ENCODE measurements at places on chromosomes 7 and 10.

DNA sequence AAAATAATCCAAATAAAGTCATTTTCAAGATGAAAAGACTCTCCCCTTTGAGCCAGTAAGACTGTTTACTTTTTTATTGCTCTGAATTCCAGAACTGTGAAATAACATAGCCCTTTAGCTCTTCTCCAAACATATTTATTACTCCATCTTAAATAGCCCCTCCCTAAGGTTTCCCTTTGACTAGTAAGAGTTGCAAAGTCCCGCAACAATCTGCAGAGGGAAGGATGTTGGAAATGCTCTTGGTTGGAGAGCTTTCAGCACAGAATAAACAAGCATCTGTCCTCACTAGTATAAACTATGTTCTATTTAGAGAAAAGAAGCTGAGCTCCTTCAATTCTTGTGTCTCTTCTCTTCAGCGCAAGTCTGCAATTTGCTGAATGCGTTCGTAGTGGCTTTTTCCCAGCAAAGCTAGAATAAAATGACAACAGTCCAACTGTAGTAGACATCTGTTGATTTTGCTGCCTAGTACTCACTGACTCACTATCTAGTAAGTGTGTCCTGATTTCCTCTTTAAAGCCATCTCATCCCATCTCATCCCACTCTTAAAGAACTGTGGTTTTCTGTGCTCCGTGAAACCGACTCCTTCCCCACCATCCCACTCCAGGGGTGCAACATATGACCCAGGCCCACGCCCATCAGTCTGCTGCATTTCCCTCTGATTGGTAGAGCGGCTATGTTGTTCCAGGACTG lies 104.0 kb downstream of the FAM107B start:
- H3K4me3 ChIP-seq, result no peak overlapping the region
- no peaks in the 10 kb centered on the region for H3K4me1 ChIP-seq
- no peaks in the 10 kb centered on the region for H3K36me3 ChIP-seq
- H3K27me3 ChIP-seq, result no peaks in the 10 kb centered on the region

DNA sequence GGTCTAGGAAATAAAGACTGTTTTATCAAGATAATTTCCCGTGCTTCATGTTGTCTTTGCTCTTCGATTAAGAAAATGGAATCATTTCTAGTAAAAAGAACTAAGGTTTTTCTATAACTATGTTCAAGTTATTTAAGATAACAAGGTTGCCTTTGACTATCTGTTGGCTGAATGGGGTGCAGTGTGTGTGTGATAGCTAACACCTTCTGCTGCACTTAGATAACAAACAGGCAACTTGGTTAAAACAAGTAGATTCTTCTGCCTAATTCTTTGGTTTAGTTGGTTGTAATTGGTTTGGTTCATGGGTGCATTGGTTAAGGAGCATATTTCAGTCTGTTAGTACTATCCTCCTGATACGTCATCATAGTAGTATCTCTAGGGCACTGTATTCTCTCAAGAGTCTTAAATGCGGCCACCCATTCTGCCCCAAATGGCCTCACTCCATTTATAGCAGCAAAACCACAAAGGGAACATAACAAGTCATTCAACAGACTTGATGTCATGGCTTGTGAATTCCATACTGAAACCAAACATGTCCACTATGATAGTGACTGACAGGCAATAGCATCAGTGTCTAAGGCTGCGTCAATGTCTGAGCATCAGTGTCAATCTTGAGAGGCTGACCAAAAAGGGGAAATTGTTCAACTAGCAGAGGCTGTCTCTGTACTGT lies 55.7 kb downstream of the CCDC3 start:
- DNase-seq, result no peak
- H3K27me3 ChIP-seq, result no peaks in the 10 kb centered on the region
- no peak overlapping the region for H3K4me3 ChIP-seq
- no peak overlapping the region for H3K27ac ChIP-seq
- H3K36me3 ChIP-seq, result no peaks in the 10 kb centered on the region

DNA sequence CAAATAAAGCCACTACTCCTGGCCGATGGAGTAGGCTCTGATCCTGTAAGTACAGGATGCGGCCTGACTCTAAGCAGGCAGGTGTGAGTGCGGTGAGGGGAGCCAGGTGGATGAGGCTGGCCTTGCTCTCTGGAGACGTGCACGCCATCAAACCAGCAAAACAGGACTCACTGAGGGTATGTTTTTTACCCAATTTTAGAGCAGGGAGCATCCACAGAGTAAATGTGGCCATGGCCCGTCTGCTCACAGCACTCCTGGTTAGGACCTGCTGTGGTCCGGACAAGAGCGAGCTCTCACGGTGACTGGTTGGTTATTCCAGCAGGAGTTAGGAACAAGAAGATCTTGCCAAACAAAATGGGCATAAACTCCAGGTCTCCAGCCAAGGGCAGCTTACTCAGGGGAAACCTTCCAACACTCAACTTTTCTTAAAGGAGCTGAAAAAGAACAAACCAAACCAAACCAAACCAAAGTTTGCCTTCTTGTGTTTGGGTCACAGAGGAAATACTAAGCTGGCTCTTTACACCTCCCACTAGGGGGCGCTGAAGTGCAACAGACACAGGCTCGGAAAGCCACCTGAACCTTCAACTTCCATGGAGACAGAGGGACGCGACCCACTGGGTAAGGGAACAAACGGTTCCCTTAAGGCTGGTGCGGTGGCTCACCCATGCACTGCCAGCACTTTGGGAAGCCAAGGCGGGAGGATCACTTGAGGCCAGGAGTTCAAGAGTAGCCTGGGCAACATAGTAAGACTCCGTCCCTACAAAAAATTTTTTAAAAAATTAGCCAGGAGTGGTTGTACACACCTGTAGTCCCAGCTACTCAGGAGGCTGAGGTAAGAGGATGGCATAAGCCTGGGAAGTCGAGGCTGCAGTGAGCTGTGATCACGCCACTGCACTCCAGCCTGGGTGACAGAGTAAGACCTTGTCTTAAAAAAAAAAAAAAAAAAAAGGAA lies 122.4 kb downstream of the CLEC2L start:
- DNase-seq, result peak; percentile 85
- peaks cover 4% of the 10 kb centered on the region for H3K4me1 ChIP-seq
- H3K27me3 ChIP-seq, result no peaks in the 10 kb centered on the region
- H3K4me3 ChIP-seq, result no peak overlapping the region

DNA sequence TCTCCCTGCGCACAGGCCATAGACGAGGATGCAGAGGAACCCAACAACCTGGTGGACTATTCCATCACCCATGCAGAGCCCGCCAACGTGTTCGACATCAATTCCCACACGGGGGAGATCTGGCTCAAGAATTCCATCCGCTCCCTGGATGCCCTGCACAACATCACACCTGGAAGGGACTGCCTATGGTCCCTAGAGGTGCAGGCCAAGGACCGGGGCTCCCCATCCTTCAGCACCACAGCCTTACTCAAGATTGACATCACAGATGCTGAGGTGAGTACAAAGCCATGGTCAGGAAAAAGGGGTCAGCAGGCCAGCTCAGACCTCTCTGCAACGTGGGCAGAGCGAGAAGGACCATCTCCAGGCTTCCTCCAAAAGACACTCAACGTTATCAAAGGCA lies 12.3 kb downstream of the LRIT2 start:
- H3K4me1 ChIP-seq, result no peaks in the 10 kb centered on the region
- DNase-seq, result no peak
- no peaks in the 10 kb centered on the region for H3K36me3 ChIP-seq
- H3K27ac ChIP-seq, result no peak overlapping the region
- H3K4me3 ChIP-seq, result no peak overlapping the region

DNA sequence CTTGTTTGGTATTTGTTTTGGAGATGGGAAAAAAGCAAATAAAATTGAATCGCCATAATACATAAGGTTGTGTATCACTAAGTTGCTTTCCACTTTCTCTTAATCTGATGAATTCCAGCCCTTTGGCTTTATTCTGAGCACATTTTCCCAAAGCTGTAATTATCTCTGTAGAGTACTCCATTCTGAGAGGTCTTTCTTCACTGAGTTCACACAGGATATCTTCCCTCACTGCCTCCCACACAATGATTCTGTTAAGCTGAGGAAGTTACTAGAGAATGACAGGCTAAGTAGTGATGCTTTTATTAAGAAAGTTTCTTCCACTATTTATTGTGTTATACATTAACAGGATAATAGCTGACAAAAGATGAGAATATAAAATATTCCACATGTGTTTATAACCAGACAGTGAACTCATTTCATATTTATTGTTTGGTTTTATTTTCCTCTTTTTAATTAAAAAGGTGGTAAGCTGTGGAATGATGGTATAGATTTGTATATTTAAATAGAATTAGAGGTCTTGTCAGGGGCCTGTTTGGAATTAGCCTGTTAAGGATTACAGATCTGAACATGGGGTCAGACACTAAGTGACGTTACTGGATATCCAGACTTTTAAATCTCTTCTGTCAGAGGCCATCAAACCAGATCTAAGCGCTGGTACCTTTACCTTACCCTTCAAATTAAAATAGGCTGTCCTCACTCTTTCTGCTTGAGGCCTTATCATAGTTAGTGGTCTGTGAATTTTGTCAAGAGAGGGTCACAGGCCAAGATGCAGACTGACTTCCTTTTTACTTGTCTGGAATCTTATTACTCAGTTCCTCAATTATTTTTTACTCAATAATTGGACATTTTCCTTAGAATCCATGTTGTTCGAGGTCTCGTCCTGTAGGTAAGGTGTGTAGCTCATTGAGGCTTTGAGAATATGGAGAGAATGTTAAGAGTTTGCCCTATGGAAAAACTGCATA lies 8.4 kb downstream of the PLXDC2 start:
- no peaks in the 10 kb centered on the region for H3K27me3 ChIP-seq
- no peak overlapping the region for H3K27ac ChIP-seq
- no peak overlapping the region for H3K4me3 ChIP-seq
- DNase-seq, result no peak
- H3K4me1 ChIP-seq, result no peaks in the 10 kb centered on the region

DNA sequence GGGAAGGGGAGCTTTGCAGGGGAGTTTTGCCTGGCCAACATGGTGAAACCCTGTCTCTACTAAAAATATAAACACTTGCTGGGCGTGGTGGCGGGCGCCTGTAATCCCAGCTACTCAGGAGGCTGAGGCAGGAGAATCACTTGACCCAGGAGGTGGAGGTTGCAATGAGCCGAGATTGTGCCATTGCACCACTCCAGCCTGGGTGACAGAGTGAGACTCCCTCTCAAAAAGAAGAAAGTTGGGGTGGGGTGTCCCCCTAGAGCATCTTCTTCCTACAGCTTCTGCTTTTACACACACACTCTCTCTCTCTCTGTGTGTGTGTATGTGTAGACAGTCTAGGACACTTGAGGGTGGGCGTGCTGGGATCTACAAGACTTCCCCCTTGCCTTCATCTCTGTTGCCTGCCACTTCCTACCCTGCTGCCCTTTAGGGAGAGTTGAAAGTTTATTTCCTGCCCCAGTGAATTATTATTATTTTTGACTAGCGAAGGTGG lies 21.7 kb downstream of the PLAU start:
- H3K27ac ChIP-seq, result no peak overlapping the region
- no peak overlapping the region for H3K4me3 ChIP-seq
- H3K27me3 ChIP-seq, result no peaks in the 10 kb centered on the region
- H3K4me1 ChIP-seq, result peaks cover 10% of the 10 kb centered on the region
- DNase-seq, result no peak

DNA sequence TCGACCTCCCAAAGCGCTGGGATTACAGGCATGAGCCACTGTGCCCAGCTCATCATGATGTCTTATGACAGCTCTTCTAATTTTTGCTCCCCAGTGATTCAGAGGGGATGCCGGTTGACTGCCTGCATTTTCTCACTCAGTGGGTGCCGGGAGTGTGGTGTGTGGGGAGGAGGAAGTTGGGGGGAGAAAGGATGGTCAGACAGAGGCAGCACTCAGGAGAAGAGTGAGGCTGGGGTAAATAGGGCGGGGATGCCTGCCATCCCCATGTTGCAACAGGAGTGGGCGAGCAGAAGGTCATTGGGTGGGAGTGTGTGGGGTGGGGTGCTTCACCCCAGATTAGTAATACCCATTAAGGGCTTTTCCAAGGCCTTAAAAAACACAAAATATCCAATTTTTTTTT lies 3.5 kb upstream of the CCL24 start:
- no peak overlapping the region for H3K27ac ChIP-seq
- no peak overlapping the region for H3K4me3 ChIP-seq
- DNase-seq, result no peak
- H3K4me1 ChIP-seq, result no peaks in the 10 kb centered on the region
- no peaks in the 10 kb centered on the region for H3K36me3 ChIP-seq
- H3K27me3 ChIP-seq, result no peaks in the 10 kb centered on the region

DNA sequence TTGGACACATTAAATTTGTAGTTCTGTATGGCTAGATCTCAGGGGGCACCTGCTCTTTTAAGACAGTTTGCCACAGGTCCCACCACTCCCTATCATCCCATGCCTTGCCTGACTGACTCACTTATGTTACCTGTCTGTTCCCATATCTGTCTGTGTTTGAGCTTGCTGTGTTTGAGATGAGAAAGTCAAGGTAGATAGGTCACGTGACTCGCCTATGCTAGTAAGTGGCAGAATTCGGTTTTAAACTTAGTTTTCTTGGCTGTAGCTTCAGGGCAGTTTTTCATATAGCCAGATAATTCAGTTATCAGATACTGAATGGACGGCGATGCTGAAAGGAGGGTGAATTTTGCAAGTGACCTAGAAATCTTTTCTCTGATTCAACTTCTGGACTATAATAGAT lies 348.4 kb downstream of the RPS24 start:
- no peaks in the 10 kb centered on the region for H3K4me1 ChIP-seq
- no peak overlapping the region for H3K4me3 ChIP-seq
- no peaks in the 10 kb centered on the region for H3K36me3 ChIP-seq
- H3K27ac ChIP-seq, result no peak overlapping the region

GRCh38 chr10:22159180-22159579 lies 58.6 kb downstream of the EBLN1 start:
- H3K4me3 ChIP-seq, result no peak overlapping the region
- no peaks in the 10 kb centered on the region for H3K36me3 ChIP-seq
- no peak overlapping the region for H3K27ac ChIP-seq

All from prostate gland (tissue), 2 donors.